Esophagus squamous epithelium (tissue), 5 donors: ENCODE measurements at places on chromosomes 2 and 18.

DNA sequence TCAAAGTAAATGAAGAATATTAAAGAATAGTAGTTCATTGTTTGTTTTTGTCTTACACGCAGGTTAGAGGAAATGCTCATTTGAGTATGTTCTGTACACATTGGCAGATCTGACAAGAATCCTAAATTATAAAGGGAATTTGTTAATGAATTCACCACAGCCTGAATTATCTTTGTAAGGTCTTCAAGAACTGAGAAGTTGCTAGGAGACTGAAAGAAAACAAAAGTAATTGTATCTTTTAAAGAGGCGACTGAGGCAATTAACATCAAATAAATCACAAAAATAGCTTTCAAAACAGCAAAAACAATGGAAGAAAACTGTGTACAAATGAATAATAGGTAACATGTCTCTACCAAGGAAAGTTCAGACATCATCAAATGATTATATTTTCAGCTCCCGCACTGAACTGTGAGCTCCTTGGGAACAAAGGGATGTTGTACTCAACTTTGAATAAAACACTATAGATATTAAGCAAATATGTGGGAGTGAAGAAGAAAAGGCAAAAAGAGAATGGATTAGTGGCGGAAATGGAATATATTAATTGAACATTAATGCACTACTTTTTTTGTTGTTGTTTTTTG, 51.7 kb upstream of the ATIC start:
- no peaks in the 10 kb centered on the region for H3K4me1 ChIP-seq
- no peak for DNase-seq
- H3K27me3 ChIP-seq, result no peaks in the 10 kb centered on the region

GRCh38 chr2:120949027-120949956, 213.6 kb downstream of the GLI2 start:
- H3K4me1 ChIP-seq, result peaks cover 10% of the 10 kb centered on the region
- no peak for DNase-seq
- no peaks in the 10 kb centered on the region for H3K27me3 ChIP-seq
- no peak overlapping the region for H3K27ac ChIP-seq
- no peaks in the 10 kb centered on the region for H3K36me3 ChIP-seq
- no peak overlapping the region for H3K4me3 ChIP-seq

- H3K4me1 ChIP-seq, result no peaks in the 10 kb centered on the region
- H3K27me3 ChIP-seq, result no peaks in the 10 kb centered on the region
- no peak overlapping the region for H3K27ac ChIP-seq
- H3K36me3 ChIP-seq, result no peaks in the 10 kb centered on the region
- DNase-seq, result no peak
- no peak overlapping the region for H3K4me3 ChIP-seq
These were observed 68.8 kb downstream of the UNC80 start for GRCh38 chr2:209840434-209840833.

DNA sequence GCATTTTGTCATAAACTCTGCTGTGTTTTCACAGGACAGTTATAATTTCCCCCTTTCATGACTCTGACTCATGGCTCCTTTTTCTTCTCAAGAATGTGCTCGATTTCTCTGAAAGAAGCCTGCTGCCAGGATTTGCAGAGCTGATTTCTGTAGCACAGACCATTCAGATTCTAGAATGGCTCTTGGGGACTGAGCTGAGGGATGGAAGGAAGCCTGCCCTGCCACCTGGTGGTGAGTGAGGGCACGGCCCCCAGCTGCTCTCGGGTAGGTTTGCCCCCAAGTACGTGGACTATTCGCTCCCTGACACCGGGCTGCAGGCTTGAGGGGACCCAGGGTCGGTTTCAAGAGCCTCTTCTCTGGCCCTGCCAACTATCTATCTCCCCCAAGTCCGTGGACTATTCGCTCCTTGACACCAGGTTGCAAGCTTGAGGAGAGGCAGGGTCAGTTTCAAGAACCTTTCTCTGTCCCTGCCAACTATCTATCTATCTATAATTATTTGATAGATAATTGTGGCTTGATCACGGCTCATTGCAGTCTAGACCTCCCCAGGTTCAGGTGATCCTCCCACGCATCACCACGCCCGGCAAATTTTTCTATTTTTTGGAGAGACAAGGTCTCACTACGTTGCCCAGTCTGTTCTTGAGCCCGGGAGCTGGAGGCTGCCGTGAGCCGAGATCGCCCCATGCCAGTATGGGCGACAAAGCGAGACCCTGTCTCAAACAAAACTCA, 1.4 kb upstream of the SMYD5 start:
- peaks cover 32% of the 10 kb centered on the region for H3K4me1 ChIP-seq
- H3K27ac ChIP-seq, result no peak overlapping the region
- peak; percentile 9 for DNase-seq

GRCh38 chr2:219495531-219496122, 3.1 kb upstream of the GMPPA start:
- H3K4me3 ChIP-seq, result no peak overlapping the region
- H3K27ac ChIP-seq, result peak overlapping the region; percentile 86
- DNase-seq, result no peak
- peaks cover 54% of the 10 kb centered on the region for H3K4me1 ChIP-seq

GRCh38 chr2:118642501-118642900, 204.9 kb downstream of the EN1 start:
- H3K4me3 ChIP-seq, result no peak overlapping the region
- no peak for DNase-seq
- no peak overlapping the region for H3K27ac ChIP-seq
- no peaks in the 10 kb centered on the region for H3K36me3 ChIP-seq
- H3K27me3 ChIP-seq, result no peaks in the 10 kb centered on the region

DNA sequence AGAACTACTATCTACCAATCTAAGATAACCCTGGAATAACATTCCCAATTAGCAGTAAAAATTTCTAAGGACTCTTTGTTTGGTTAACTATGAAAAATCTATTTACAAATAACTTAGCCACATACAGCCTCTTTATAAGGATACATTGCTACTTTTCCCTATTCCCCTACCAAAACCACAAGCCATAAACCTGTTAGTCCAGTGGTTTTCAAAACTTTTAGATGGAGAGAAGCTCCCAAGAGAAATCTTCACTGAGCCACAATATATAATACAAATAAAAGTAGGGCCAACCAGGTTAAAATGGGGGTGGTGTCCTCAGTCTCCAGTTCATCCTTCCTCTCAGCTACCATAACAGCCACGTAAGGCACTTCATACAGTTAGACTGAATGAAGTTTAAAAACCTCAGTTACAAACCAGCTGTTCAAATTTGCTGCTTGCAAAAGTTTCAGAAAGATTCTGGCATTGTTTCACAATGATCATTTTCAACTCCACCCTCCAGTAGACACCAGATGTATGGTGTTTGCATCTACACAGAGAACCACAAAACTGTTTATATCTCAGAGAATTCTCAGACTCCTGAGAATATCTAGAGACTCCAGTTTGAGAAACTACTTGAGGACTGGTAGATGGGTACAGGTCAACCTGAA, 26.0 kb downstream of the SOS1 start:
- H3K4me1 ChIP-seq, result peaks cover 39% of the 10 kb centered on the region
- DNase-seq, result no peak
- no peaks in the 10 kb centered on the region for H3K36me3 ChIP-seq
- no peaks in the 10 kb centered on the region for H3K27me3 ChIP-seq
- no peak overlapping the region for H3K4me3 ChIP-seq

DNA sequence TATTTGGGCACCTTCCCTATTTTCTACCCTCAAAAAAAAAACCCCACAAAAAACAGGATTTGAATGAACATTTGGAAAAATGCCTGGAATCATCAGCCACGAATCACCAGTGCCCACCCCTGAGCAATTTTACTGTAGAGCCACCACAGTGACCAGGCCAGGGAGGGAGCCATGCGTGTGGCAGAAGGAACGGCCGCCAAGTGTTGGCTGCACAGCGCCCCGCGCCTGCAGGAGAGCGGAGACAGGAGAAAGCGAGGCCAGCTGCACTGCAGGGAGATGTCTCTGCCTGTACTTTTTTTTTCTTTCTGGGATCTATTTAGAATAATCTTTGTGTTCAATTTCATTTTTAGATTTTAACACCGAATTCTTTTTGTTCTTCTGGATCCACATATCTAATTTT, 269.3 kb upstream of the RAB12 start:
- H3K27me3 ChIP-seq, result no peaks in the 10 kb centered on the region
- H3K4me1 ChIP-seq, result no peaks in the 10 kb centered on the region
- H3K4me3 ChIP-seq, result no peak overlapping the region
- no peak overlapping the region for H3K27ac ChIP-seq
- H3K36me3 ChIP-seq, result no peaks in the 10 kb centered on the region
- DNase-seq, result no peak

- H3K36me3 ChIP-seq, result no peaks in the 10 kb centered on the region
- no peak overlapping the region for H3K4me3 ChIP-seq
- DNase-seq, result no peak
- H3K27me3 ChIP-seq, result no peaks in the 10 kb centered on the region
These were observed 153.6 kb downstream of the UPP2 start for GRCh38 chr2:158255257-158255656.
